ENCODE measurements at places on chromosomes 3 and 15.

- no peak for DNase-seq
Measured at GRCh38 chr15:87712211-87712610, 544.3 kb downstream of the NTRK3 start.

- peak; percentile 45 for DNase-seq
Measured at GRCh38 chr15:60932051-60932915, 296.8 kb downstream of the RORA start.

- DNase-seq: no peak
Measured at GRCh38 chr15:57321485-57321884, 54.8 kb upstream of the CGNL1 start.

DNA sequence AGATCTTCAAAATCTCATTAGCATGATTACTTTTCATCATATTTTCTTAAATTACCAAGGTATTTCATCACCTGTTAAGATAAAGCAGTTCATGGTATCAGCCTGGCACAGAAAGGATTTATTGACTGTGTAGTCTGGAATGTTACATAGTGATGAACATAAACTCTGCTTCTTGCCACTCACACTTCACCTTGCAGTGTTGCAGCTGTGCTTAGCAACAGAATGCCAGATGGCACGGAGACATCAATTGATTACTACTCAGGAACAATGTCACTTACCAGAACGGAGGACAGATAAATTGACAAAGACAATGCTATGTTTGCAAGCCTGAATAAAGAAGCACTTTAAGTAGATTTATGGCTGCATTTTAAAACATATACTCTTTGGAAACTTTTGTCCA lies 15.0 kb upstream of the BCHE start:
- peak; percentile 2 for DNase-seq

- peak; percentile 32 for DNase-seq
Measured at GRCh38 chr3:184227481-184227935, 1.9 kb upstream of the VWA5B2 start.

DNA sequence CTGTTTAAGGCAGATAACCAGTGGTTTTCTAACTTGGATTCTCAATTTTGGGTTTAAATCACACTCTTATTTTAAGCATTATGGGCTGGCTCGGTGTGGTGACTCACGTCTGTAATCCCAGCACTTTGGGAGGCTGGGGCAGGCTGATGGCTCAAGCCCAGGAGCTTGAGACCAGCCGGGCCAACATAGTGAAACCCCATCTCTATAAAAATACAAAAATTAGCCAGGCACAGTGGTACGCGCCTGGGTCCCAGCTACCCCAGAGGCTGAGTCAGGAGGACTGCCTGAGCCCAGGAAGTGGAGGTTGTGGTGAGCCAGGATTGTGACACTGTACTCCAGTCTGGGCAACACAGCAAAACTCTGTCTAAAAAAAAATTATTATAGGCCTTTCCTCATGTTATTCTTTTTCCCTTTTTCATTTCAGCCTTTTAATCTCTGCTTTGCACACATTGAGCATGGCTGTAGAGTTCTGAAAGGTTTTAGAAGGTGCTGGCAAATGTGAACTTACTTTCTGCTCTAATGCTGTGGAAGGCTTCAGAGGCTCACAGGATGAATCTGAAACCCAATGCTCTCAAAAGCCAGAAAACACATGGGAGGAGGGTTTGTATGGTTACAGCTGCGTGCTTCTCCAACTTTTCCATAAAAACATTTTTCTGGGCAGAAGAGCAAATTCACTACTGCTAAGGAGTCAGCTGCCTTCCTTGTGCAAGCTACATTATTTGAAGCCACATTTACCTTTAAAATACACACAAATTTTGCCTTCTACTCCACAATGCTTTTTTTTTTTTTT lies 32.5 kb downstream of the CHAC1 start:
- DNase-seq: peak; percentile 37

DNA sequence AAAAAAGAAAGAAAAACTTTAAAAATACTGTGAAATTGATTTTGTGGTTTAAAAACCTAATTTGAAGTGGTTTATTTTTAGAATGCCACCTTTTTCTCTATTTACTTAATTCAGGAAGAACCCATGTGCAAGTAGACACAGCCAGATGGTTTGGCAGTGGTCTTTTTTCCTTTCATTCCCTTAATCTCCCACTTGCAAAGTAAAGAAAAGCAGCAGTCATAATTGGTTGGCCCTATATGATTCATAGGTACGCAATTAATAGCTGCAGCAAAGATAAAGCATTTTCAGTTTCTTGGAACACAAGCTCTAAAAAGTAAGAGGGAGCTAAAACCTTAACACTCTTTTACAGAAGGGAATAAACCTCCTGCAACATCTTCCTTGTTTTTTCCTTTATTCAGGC lies 115.3 kb downstream of the MECOM start:
- no peak for DNase-seq

- no peak for DNase-seq
Measured at GRCh38 chr15:93302080-93302765, 213.2 kb upstream of the RGMA start.

DNA sequence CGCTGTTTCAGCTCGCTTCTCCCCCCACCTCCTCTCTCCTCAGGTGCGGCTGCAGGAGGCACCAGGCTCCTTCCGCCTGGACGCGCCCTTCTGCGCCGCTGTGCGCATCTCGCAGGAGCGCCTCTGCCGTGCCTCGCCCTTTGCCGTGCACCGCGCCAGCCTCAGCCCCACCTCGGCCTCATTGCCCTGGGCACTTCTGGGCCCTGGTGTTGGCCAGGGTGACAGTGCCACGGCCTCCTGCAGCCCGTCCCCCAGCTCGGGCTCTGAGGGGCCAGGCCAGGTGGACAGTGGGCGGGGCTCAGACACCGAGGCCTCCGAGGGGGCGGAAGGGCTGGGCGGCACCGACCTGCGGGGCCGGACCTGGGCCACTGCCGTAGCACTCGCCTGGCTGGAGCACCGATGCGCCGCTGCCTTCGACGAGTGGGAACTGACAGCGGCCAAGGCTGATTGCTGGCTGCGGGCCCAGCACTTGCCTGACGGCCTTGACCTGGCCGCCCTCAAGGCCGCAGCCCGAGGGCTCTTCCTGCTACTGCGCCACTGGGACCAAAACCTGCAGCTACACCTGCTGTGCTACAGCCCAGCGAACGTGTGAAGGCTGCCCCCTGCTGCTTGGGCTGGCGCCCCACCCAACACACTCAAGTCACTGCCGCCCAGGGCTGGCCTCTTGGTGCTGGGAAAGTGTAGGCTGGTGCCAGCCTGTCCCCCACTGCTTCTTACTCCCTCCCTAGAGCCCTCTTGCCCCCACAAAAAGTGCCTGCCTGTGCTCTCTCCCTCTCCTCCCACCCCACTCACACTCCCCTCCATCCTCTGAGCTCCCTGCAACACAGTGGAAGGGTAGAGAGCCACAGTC lies 7.1 kb downstream of the ALG3 start:
- DNase-seq: peak; percentile 56

DNA sequence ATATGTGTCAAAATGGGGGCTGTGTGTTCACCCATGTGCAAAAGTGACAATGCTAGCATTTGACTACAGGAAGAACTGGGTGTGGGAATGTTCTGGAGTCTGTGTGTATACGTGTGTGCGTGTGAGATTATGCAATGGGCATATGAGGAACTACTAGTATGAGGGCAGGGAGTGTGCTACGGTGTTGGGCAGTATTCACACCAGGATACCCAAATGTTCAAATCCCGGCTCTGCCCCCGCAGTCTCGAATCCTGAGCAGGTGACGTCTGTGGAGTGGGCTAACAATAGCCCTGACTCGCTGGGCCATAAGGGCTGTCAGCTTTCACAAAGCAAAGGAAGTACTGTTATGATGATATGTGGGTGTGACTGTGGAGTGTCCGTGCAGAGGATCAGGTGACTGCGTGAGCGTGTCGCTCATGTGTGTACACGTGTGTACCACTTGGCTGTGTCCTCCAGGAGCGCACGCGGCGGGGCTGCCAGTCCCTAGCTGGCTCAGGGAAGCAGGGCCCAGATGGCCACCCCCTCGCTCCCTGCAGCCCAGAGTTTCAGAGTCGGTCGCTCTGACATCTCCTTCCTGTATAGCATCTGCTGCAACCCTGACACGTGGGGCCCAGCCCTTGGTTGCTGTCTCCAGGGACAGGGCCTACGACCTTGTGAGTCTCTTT lies 27.2 kb downstream of the IQSEC1 start:
- no peak for DNase-seq

- DNase-seq: peak; percentile 90
Measured at GRCh38 chr3:128075522-128076482, 23.6 kb downstream of the SEC61A1 start.

GRCh38 chr3:185701611-185702261 lies 115.6 kb downstream of the SENP2 start:
- DNase-seq: no peak

DNA sequence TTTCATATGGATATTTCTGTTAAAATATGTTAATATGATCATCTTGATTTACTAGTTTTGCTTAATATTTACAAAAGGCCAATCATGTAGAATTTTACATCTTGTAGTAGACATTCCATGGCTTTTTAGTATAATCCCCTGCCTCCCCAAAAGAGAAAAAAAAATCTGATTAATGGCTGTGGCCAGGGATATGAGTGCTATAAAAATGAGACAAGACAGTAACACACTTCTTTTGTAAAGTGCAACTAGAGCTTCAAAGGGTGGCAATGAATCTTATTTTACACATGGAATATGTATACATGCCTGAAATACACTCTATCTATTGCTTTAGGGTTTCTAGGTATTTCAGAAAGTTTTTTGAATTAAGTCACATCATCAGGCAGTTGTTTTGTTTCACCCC lies 112.2 kb upstream of the NANOGP8 start:
- DNase-seq: no peak

DNA sequence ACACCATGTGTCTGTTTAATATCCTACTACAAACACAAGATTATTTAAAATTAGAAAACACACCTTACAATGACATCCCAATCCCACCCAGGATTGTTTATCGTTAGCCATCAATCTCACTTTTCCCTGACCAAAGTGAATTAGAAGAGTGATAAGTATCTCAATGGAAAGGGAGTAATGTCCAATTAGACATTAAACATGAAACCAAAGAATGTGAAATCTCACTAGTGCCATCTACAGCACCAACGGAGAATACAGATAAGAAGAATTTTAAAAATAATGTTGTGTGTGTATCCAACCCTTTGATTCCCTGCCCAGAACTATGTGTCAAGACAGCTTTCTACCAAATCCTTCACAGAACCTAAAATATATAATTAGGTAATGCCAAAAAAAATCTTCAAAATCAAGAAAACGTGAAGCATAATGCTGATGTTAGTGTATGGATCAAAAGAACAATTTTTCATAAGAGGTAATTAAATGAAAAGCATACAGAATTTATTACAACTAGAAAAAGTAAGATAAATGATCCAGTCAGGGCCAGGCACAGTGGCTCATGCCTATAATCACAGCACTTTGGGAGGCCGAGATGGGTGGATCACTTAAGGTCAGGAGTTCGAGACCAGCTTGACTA lies 64.2 kb downstream of the SCAPER start:
- DNase-seq: peak; percentile 69

DNA sequence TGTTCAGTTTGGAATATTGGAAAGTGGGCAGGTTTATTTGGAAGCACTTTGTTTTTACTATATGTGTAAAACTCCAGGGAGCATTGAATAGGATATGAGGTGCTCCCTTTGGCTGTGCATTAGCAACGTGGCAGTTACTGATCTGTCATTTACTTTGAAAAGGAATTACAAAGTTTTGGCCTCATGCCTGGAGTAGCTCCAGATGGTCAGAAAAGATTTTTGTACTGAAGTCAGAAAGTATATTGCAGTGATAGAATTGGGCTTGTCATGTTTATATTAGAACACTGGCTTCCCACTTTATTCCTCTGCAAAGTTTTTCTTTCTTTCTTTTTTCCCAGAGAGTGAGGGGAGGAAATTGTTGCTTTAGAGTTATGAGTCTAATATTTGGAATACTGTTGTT lies 26.1 kb downstream of the FNDC3B start:
- DNase-seq: peak; percentile 85

DNA sequence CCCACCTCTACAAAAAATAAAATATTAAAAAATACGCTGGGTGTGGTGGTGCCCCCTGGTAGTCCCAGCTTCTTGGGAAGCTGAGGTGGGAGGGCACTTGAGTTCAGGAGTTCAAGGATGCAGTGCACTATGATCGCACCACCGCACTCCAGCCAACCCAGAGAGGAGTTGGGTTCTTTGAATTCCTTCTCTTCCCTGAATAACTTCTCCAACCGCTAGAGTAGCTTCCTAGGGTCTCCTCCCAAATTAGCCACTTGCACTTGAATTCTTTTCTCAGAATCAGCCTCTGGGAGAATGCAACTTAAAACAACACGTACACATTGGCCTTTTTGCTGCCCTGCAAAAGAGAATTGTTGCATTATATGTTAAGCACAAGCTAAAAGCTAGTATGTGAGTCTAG lies 272.5 kb downstream of the ABHD5 start:
- no peak for DNase-seq

GRCh38 chr3:9087831-9088413 lies 124.7 kb upstream of the RAD18 start:
- no peak for DNase-seq
